ENCODE measurements at places on chromosomes 7 and 10.

DNA sequence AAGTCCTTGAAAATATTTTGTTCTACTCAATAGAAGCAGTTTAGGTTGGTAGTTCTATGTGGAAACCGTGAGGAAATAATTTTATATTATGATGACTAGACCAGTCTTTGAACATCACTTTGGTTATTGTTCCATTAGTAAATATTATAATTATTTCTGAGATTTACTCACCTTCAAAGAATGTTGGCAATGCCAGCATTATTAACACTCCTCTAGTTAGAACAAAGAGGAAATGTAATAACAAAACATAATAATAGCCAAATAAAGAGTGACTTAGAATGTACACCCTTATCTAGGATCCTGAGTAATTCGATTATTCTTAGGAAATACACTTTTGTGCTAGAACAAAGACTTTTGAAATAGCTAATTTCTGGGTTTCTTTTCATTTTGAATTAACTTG lies 121.1 kb downstream of the CFTR start:
- DNase-seq: no peak

- no peak for DNase-seq
Observed at GRCh38 chr10:23384364-23384763, 39.8 kb upstream of the C10orf67 start.

- no peak for DNase-seq
Observed at GRCh38 chr10:103736763-103737162, 118.6 kb downstream of the SH3PXD2A start.

- DNase-seq: no peak
Observed at GRCh38 chr10:123665491-123666286, 466 bp upstream of the GPR26 start.

- DNase-seq: no peak
Observed at GRCh38 chr7:98000356-98000755, 10.4 kb upstream of the OCM2 start.

DNA sequence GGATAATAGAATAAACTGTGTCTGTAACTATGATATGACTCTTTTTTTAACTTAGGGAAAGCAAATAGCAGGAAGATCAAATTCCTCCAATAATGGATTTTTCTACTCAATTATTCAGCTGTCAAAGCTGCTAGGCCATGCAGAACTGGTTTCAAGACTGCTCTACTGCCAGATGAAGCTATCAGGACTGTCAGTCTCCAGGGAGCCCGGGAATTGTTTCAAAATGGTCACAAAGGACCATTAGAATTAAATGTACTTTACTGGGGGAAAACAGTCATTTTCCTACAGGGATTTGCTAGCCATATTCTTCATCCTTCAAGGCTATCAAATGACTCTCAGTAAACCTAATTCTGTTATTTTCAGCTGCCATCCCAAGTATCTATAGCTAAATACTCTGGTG lies 276.3 kb downstream of the LHFPL3 start:
- DNase-seq: no peak

- no peak for DNase-seq
Observed at GRCh38 chr10:16117305-16117695, 257.0 kb upstream of the MINDY3 start.

DNA sequence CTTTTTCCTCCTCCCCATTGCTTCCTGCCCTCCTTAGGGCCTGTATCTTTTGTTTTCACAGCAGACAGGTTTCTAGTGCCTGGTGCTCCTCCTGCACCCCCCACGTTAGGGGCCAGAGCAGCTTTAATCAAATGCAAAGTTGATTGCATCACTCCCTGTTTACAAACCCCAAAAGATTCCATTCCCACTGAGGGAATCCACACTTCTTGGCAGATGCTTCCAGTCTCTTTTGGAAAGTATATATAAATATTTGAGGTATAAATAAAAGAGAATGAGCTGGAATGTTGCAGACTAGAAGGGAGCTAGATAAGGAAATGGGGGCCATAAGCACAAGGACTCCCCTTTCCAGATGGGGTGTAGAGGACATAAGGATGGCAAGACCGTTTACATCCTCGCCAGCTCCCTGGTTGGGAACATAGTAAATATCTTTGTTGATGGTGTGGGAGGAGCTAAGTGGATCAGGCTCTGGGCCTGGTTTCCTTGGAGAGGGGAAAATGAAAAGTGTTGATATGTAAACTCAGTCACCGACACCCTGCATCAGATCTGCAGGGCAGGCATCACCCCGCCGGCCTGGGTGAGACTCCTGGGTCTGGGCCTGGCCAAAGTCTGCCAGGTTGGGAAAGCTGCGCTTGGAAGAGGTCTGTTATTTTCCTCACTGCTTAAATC lies 6.2 kb downstream of the RARRES2 start:
- no peak for DNase-seq

DNA sequence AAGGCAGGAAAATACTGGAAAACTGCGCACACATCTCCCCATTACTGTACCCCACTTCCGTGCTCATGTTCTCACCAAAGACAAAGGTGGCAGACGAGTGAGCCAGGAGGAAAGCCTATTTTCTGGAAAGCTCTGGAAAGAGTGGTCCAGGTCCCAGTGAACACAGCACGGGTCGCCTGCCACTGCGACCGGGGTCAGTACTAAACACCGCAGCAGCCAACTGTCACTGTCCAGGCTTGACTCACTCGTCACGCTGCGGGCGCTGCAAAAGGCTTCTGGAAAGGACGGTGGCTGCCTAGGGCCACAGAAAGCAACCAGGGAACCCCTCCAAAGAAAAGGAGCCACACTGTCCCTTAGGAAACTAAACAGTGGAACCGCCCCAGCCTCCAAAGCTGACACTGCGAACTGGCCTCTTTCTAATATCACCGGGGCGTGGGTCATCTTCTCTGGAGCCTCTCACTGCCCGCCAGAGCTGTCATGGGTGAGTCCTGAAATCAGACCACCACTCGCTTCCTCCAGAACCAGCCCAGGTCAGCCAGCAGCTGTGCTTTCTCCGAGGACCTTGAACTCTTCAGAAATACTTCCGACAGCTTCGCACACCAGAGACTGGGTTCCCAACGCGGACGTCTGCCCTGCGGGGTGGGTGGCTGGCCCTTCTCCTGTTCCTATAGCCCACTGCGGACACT lies 4.0 kb downstream of the RADIL start:
- DNase-seq: no peak

GRCh38 chr10:16843252-16843870 lies 26.1 kb upstream of the RSU1 start:
- no peak for DNase-seq

DNA sequence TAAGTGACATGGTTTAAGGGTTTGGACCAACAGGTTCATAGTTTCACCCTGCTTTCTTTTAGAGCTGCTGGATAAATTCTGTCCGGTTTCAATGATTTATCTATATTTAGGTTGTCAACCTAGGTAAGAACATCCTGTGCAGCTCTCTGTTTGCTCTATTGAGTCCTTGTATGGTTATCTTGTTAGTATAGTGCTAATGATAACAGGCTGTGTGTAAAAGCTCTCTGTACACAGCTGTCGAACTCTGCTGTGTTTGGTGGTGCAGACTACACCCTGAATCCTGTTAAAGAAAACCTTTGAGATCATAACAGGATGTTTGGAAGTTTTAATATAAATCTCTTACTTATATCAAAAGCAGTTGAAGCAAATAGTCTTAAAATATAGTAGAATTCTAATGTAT lies 219.2 kb downstream of the SDK1 start:
- DNase-seq: no peak

DNA sequence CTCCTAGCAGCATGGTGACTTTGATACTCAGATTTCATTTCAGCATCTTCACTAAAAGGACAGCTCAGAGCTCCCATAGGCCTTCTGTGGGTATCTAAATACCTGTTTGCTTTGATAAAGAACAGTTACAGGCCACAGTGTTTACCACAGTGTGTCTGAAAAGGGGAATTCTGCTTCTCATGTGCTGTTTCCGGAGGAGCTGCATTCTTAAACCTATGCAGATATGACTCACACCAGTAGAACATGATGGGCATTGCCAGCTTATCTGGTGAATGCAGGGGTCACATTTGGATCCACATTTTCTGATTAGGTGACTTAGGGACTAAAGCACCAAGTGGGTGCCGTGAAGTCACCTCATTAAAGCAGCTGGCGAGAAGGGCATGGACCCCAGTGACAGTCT lies 52.6 kb downstream of the TRRAP start:
- DNase-seq: no peak

DNA sequence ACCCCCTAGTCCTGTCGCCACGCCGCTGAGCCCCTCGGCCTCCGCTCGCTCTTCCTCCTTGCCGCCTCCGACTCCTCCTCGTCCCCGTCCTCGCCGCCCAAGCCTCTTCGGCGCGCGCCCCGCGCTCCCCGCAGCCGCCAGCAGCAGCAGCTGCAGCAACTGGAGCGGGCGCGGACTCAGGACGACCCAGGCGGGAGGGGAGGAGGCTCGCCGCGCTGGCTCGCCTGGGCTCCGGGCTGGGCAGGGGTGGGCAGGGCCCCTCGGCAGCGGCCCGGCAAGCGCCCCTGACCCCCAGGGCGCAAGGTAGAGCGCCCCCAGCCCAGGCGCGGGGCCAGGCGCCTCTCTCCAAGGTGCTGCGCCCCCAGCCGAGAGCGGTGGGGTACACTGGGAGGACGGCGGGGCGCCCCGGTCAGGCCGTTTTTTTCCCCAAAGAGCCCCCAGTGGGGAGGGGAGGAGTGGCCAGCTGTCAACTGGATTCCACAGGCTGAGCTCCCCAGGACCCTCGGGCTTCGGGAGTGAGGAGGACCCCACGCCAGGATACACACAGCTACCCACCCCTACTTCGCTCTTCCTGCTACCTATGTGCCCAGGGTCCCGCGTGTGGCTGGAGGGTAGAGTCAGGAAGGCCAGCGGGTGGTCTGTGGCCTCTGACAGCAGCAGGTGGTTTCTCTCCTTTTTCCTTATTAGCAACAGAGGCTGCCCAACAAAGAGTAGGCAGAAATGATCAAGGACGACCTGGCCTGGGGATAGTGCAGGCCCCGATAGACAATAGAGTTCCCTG lies 903 bp upstream of the KCNMA1 start:
- DNase-seq: no peak

GRCh38 chr10:46289209-46289810 lies 2.5 kb downstream of the ANTXRL start:
- no peak for DNase-seq

- DNase-seq: no peak
Observed at GRCh38 chr10:119296703-119297102, 89.3 kb downstream of the GRK5 start.

DNA sequence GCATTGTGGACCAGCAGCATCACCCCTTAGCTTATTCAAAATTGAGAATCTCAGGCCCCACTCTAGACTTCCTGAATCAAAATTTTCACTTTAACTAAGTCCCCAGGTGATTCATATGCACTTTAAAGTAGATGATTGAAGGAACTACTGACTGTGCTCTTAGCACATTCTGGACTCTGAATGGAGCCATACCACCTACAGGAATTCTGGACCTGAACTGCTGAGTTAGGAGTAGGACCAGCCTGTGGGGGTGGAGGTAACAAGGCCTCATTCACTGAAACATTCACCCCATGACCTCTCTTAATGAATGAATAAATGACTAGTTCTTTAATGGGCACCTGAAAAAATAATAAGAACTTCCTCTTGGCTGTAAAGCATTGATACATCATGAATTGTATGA lies 7.3 kb downstream of the PDK4 start:
- DNase-seq: no peak

DNA sequence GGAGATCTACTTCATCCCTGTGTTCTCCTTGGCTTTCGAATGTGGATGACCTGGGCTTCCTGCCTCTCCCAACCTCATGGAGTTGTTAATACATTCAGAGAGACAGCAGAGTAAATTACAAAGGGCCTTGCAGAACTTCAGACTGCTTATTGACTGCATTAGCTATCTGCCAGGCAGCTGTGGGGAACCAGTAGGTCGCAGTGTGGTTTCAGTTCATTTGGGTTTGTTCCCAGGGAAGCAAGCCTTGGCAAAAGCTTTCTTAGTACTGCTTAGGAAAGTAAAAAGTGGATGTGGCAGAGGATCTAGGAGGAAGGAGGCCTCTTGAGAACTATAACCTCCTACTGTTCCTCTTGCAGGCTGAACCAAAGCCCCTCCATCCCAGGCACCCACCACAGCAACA lies 9.2 kb downstream of the NPFFR1 start:
- peak; percentile 24 for DNase-seq

DNA sequence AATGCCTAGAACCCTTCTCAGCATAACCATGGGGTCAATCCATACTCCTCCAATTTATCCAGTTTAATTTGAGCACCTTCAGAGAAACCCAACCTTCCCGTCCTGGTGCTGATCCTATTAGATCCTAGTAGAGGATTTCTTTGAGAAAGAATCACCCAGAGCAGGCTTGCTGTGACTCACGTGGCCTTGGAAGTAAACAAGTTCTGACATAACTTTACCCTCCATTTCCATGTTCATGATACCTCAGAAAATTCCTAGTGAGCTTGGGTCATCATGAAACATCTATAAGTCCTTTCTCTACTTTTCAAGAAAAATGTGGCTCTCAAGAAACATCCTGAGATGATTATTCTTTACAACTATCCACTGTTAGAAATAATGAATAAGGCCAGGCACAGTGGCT lies 71.7 kb downstream of the PRLHR start:
- DNase-seq: no peak

GRCh38 chr10:121559326-121560026 lies 38.8 kb downstream of the FGFR2 start:
- no peak for DNase-seq

- DNase-seq: no peak
Observed at GRCh38 chr10:129727495-129727894, 236.6 kb downstream of the EBF3 start.

DNA sequence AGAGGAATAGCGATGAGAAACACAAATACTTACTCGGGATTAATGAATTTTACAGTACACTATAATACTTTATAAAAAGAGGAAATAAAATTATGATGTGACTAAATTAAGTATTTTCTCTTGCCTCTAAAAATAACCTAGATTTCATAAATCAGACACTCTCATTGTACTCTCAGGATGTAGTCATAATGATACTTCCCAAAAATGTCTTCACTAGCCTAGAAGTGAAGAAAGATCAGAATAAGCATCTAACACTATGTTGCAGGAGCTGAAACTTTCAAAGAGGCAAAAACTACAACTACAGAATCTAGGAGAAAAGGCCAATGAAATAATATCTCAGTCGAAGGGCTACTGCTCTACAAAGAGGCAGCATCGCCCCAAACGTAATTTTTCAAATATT lies 49.4 kb downstream of the DNAJC1 start:
- DNase-seq: no peak

DNA sequence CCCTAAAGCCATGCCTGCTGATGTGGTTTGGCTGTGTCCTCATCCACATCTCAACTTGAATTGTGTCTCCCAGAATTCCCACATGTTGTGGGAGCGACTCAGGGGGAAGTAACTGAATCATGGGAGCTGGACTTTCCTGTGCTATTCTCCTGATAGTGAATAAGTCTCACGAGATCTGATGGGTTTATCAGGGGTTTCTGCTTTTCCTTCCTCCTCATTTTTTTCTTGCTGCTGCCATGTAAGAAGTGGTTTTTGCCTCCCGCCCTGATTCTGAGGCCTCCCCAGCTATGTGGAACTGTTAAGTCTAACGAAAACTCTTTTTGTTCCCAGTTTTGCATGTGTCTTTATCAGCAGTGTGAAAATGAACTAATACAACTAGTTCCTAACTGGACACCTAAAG lies 11.8 kb downstream of the MACROH2A2 start:
- no peak for DNase-seq

- no peak for DNase-seq
Observed at GRCh38 chr7:132622081-132622480, 45.8 kb upstream of the PLXNA4 start.

- DNase-seq: no peak
Observed at GRCh38 chr7:46155367-46155766, 234.3 kb upstream of the IGFBP3 start.

Measured in anterior cingulate cortex (tissue), 58 donors.